Activated CD4-positive, alpha-beta T cell treated with anti-CD3 and anti-CD28 coated beads, Interleukin-2, amount 50 U/mL, for 1 hour (primary cell): ENCODE measurements at places on chromosomes 1 and 21.
A peak's percentile ranks its signal among the peaks of the same experiment; 100 is the strongest.

GRCh38 chr21:46457801-46458314 is 833 bp upstream of the DIP2A start:
- DNase-seq: no peak

DNA sequence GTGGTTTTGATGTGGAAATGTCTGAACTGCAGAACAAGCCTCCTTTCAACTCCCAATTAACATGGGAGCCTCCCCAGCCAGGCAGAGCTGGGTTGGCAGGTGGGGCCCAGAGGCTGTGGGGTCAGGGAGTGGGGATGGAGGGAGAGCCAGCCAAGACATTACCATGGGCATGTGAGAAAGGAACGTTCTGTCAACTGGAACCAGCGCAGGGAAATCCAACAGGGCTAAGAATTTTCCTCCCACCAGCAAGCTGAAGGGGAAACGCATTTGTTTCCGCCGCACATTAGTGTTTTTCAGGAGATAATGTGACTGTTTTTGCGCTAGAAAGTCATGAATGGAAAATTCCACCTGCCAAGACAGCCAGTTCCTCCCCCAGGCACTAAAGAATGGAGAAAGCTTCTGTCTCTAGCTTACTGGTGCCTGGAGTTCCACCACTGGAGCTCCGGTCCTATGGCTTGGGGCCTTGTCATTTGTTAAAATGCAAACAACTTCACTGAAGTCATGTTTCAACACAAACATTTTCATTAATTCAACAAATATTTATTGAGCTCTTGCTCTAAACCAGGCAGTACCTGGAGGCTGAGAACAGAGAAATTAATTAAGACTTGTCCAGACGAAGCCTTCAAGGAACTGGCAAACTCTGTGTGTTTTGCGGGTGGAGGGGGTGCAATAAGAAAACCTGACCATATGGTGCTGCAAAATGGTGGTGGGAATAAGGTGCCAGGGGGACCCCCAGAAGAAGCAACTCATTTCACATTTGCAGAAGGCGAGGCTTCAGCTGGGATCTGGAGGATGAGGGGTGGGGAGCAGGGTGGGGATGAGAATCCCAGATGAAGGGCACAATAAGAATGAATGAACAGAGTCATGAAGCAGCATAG is 305.1 kb downstream of the MATN1 start:
- no peak for DNase-seq

GRCh38 chr1:9827558-9828185 is 3.9 kb upstream of the CLSTN1 start:
- no peak for DNase-seq

- DNase-seq: peak; percentile 19
Observed at GRCh38 chr21:45769294-45769693, 125.8 kb downstream of the PCBP3 start.

GRCh38 chr21:18663663-18664062 is 260.1 kb upstream of the TMPRSS15 start:
- DNase-seq: no peak

- no peak for DNase-seq
Observed at GRCh38 chr21:40404396-40404800, 442.6 kb downstream of the DSCAM start.

DNA sequence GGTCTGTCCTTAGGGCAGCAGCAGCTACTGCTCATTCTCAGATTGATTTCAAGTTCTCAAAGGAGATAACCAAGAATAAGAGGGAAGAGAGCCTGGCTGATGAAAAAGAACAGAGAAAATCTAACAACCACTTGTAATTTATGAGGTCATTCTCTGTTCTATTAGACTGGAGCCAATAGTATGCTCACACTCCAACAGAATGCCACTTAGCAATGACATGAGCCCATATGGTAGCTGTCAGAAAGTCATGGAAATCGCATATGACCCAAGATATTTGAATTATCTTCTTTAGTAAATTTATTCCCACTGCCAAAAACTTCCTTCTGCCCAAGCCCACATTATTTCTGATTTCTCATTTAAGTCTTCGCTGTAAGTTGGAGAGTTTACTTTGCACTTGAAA is 53.7 kb upstream of the PLA2G4A start:
- DNase-seq: no peak
